ENCODE measurements at places on chromosomes 13 and 19.

DNA sequence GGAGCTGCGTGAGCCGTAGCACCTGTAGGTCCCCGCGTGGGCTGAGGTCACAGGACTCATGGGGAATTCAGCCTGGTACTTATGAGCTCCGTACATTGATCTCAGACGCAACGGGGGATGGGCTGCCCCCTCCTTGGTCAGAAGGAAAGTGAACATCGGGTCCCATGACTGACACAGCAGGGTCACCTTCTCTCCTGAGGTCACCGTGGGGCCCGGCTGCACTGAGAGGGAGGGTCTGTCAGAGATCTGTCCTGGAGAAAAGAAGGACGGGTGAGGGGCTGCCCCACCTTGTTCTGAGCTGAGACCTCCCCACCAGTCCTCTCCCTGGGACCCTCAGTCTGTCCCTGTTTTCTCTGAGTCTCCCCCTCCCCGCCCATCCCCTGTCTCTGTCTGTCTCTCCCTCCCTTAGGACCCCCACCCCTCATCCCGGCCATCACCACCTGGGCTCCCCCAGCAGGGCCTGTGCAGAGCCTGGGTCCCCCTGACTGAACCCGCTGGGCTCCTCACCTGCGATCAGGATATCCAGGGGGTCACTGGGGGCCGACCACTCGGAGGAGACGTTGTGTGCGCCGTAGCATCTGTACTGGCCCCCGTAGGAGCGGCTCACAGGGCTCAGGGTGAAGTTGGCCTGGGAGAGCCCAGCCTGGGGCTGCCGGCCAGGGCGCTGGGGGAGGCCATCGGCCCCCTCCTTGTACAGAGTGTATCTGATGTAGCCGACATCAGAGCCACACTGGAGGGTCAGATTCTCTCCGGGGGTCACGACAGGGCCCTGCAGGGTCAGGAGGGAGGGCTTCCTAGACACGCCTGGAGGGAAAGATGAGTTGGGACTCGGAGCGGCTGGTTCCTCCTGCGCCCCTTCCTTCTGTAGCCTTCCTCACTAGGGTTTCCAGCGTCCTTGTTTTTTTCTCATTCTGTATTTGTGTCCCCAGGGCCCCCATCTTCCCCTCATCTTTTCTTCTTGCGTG is 1.8 kb downstream of the LILRA4 start:
- no peak for DNase-seq

GRCh38 chr13:111978546-111978945 is 88.4 kb upstream of the SOX1 start:
- no peak for DNase-seq

DNA sequence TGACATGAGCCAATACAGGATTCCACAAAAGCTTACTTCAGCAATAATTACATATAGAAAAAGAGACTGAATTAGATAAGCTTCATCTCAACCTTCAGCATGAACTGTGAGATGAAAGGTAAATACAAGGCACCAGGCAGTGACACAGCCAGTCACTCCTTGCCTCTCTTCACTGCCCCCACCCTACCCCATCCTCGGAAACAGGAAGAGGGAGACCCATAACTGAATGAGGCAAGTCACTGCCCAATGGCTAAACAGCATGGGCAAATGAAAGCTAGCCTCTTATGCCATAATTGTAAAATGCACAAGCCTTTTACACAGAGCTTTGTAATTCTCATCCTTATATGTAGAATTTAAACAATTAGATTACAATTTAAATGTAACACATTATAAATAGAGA is 1.7 kb downstream of the ZNF160 start:
- DNase-seq: no peak

DNA sequence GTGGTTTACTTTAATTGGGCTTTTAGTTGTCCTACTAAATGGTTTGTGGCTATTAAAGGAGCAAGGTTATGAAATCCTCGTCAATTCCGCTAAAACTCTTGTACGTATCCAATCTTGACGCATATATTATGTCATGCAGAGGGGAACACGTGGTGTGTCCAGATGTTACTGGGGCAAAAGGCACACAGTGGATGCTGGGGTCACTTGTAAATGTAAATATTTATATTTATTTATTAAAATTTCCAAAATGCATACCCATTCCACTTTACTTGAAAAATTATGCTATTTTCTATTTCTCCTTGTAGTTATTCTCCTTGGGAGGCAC is 36.7 kb upstream of the SLC46A3 start:
- DNase-seq: no peak

GRCh38 chr13:106835477-106835876 is 267.5 kb upstream of the ARGLU1 start:
- DNase-seq: no peak

- DNase-seq: no peak
Measured at GRCh38 chr13:20989656-20990321, 71.6 kb downstream of the LATS2 start.

GRCh38 chr13:75945841-75946482 is 309.8 kb downstream of the LMO7 start:
- DNase-seq: no peak

GRCh38 chr13:44506251-44506650 is 69.9 kb downstream of the TSC22D1 start:
- no peak for DNase-seq

GRCh38 chr13:105144020-105144419 is 1391.4 kb downstream of the EFNB2 start:
- DNase-seq: no peak

GRCh38 chr13:98299966-98300350 is 122.9 kb upstream of the RNF113B start:
- no peak for DNase-seq

GRCh38 chr19:41299046-41299754 is 10.8 kb upstream of the CCDC97 start:
- DNase-seq: no peak

DNA sequence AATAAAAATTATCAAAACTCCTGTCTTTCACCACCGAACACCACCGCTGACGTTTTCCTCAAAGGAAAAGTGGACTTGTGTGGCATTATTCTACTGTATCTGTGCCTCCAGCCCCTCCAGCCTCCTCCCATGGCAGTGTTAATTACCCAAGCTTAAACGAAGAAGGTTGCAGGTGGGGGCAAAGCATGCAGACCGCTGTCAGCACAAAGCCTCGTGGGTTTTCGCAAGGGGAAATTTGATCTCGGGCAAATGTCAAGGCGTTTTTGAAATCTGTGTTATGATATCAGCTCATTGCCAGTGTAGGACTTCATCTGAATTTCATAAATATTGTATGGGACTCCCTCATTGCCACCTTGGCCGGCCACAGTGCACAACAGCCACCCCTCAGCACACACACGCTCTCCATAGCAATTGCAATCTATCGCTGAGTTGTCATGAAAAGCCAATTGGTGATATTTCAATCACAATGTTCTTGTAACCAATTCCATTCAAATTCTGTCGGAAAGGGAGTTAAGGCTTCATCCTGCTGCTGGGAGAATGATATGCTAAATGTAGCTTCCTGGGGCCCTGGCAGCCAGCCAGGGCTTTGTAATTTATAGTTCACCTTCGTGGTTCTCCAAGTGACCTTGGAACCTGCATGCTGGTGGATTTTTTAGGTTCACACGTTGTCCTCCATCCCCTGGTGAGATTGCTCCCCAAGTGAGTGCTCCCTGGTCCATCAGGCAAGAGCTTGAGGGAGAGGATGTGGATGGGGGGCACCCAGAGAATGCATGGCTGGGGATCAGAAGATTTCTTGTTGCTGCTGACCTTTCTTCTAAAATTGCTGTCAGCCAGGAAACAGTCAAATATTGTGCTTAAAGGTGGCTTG is 16.6 kb downstream of the CHST8 start:
- DNase-seq: no peak

DNA sequence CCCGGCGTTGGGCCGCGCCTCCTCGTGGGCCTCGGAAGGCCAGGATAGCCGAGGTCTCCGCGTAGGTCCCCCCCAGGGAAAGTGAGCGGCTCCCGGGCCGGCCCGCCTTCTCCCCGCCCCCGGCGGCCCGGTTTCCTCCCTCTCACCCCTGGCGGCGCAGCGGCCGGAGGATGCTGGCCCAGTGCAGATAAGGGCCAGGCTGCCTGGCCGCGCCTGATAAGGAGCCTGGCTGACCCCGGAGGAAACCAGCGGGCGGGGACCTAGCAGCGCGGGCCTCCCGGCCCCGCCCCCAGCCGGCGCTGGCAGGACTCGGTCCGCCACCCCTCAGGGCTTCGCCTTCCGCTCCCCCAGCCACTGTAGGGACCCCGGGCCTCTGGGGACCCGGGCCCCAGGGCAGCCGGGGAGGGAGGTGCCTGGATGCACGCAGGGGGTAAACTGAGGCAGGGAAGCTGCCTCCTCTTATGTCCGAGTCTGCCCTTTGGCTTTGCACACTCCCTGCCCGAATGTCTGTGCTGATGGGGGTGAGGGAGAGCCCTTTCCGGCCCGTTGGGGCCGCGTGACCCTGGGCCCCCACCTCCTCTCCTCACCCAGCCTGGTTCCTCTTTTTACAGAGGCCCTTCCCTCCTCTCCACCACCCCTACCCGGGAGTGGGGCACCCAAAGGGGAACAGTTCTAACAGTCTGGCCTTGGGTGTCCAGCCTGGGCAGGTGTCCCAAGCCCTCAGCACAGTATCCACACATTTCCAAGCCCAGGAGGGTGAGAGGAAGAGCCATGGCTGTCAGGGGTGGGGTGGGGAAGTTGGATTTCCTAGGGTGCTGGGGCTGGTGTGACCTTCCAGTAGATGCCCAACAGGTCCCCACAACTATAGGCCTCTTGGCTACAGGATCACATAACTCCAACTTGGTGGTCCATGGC is at the start of gene LYL1:
Gene LYL1 (minus strand): TSS at position 193 of the 915 bp plus-strand sequence. CDS start 1,687 bp downstream, outside the sequence.
- DNase-seq: no peak

GRCh38 chr13:78227709-78228108 is 309.1 kb upstream of the EDNRB start:
- no peak for DNase-seq

- no peak for DNase-seq
Measured at GRCh38 chr13:76815344-76815743, 70.9 kb downstream of the KCTD12 start.

- no peak for DNase-seq
Measured at GRCh38 chr19:16285769-16286498, 38.7 kb upstream of the KLF2 start.

DNA sequence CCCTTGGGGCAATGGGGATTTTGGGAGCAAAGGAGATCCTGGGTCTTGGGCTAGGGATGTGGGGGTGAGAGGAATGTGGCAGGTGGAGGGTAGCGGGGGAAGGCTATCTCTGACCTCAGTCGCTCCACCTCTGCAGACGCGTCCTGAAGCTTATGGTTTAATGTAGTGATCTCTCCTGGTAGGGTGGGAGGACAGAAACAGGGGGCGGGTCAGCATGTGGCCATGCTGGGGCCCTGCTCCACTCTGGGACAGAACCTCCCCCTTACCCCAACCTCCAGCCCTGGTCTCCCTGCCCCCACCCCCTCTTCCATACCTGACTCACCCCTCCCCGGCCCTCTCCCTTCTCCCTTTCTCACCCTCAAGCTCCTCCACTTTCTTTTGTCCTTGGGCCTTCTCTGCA is 1.4 kb downstream of the BST2 start:
- no peak for DNase-seq

DNA sequence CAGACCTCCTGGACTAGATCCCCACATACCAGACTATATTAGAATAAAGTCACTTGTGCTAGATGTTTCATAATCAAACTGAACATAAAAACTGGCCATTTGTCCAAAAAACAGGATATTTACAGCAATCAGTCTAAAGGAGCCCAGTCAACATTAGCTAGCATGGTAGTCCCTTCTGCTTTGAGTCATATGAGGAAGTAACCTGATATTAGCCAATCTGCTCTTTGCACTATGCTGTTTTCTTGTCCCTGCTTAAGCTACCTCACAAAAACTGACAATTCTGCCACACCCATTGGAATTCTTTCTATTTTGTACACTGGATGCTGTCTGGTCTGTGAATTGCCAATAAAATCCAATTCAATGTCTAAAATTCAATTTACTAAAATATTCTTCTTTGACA is 1824.2 kb downstream of the OLFM4 start:
- no peak for DNase-seq

GRCh38 chr19:46714444-46715106 is 2.3 kb downstream of the PRKD2 start:
- DNase-seq: no peak

DNA sequence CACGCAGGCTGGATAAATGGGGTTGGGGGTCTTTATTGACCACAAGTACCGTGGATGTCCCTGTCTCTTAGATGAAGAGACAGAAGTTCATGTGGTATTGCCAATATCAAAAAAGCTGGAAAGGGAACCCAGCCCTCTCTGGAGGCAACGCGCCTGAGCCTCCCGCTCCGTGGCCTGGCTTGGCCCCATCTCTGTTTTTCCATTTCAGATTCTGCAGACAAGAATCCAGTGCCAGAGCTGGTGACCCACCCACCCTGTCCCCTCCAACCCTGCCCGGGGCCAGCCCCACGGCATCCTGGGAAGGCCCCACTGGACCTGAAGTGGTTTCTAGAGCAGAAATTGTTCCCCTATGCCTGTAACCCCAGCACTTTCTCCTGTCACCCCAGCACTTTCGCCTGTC is 57.7 kb downstream of the PTPRS start:
- no peak for DNase-seq

- DNase-seq: no peak
Measured at GRCh38 chr19:49704888-49705642, 14.1 kb downstream of the CPT1C start.

DNA sequence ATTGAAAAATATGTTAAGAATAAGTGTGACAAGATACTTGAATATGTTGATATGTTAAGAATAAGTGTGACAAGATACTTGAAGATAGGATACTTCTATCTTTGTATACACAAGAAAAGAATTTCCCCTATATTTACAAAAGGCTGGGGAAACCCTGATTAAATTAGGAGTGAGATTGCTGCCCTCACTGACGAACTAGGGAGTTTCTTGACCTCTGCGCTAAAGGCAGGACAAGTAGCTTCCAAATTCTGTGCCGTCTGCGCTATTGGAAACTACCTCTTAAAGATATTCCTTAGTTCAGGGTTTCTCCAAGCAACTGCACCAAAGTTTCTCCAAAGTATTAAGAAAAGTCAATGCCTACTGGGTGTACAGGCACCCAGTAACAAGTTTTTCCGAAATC is 730 bp downstream of the ZNF260 start:
- no peak for DNase-seq

- DNase-seq: no peak
Measured at GRCh38 chr13:74464670-74465069, 330.5 kb upstream of the KLF12 start.

DNA sequence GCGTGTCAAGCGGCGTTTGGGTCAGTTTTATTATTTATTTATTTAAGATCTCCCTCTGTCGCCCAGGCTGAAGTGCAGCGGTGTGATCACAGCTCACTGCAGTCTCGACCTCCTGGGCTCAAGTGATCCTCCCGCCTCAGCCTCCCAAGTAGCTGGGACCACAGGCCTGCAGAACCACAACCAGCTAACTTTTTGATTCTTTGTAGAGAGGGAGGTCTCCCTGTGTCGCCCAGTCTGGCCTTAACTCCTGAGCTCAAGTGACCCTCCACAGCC is 713 bp downstream of the MRPS12 start:
- no peak for DNase-seq

GRCh38 chr19:45668342-45668871 is 386 bp downstream of the GIPR start:
- no peak for DNase-seq

GRCh38 chr13:109036078-109036780 is 406.8 kb downstream of the MYO16 start:
- DNase-seq: no peak

- no peak for DNase-seq
Measured at GRCh38 chr19:6459262-6460098, at the start of gene SLC25A23. Gene SLC25A23 (minus strand): TSS chr19:6459792. CDS start chr19:6459628, 164 bp downstream.

- DNase-seq: no peak
Measured at GRCh38 chr13:114229506-114229905, 5.2 kb upstream of the CDC16 start.

Data from NCI-H1048 (cell line).